ENCODE measurements at places on chromosomes 3 and 15.

- DNase-seq: no peak
Measured at GRCh38 chr3:45640091-45640507, 45.5 kb downstream of the LIMD1 start.

GRCh38 chr3:146626403-146627122, 21.4 kb upstream of the PLSCR5 start:
- no peak for DNase-seq

GRCh38 chr15:81183439-81183775, 13.3 kb upstream of the IL16 start:
- no peak for DNase-seq

DNA sequence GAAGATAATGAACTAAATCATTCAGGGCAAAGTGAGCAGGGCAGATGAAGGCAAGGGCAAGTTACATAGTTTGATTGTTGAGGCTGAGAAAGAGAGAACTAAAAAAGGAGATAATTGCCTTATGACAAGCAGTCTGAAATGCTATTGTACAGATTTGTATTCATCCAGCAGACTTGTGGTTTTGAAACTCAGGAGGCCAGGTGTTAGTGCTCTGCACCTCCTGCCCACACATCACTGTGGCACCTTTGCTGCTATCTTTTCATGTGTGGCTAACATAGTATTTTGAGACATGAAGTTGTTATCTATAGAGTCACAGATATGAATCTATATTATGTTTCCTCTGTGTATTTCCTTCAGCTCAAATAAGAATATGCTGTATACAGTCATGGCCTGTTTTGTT, 24.3 kb upstream of the SUCLG2 start:
- no peak for DNase-seq

- no peak for DNase-seq
Measured at GRCh38 chr15:83733206-83733605, 79.3 kb downstream of the ADAMTSL3 start.

GRCh38 chr15:40927873-40928806, 1.0 kb upstream of the DLL4 start:
- DNase-seq: no peak
